ENCODE measurements at places on chromosomes 5 and 9. TPM values are rescaled to one million over a fixed set of nuclear protein-coding genes. Genes with fewer than 3 reads are reported as not detected.

The ALDH1A1 gene
- total RNA-seq = 10.1 TPM

The HINT1 gene
- 173 TPM for total RNA-seq

The POU5F2 gene
- total RNA-seq = 0.43 TPM

The RFESD gene
- total RNA-seq = 3.2 TPM

The CAMK4 gene
- total RNA-seq = 3.5 TPM

The SAPCD2 gene
- total RNA-seq = 0.47 TPM

The OSMR gene
- 20.1 TPM for total RNA-seq

The WDR38 gene
- not detected for total RNA-seq

The MCCC2 gene
- 15.1 TPM for total RNA-seq
